Panc1 (cell line): ENCODE measurements at places on chromosomes 1 and 21. TPM values are rescaled to one million over a fixed set of nuclear protein-coding genes. Genes with fewer than 3 reads are reported as not detected.

DNA sequence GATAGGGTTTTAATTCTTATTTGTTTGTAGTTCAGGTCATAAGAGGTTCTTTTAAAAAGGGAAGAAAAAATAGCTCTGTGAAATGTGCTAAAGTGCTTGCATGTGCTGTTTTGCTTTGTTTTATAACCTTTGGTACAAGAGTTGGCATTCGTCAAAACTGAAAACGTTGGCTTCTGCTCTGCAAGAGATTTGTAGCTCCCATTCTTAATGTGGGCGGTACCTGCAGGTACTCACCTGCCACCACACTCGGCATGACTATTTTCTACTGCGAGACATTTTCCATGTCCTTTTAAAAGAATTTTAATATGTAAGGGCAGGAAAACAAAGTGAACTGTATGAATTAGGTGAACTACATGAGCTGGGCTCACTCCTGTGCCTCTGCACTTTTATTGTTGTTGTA lies 92.6 kb downstream of the ADARB1 start:
- no peak overlapping the region for H3K27ac ChIP-seq
- H3K36me3 ChIP-seq: no peaks in the 10 kb centered on the region
- no peaks in the 10 kb centered on the region for H3K4me1 ChIP-seq
- no peaks in the 10 kb centered on the region for H3K27me3 ChIP-seq
- DNase-seq: no peak

Gene PGLYRP3
- not detected for total RNA-seq

Gene GTF2B
- total RNA-seq: 27.0 TPM

DNA sequence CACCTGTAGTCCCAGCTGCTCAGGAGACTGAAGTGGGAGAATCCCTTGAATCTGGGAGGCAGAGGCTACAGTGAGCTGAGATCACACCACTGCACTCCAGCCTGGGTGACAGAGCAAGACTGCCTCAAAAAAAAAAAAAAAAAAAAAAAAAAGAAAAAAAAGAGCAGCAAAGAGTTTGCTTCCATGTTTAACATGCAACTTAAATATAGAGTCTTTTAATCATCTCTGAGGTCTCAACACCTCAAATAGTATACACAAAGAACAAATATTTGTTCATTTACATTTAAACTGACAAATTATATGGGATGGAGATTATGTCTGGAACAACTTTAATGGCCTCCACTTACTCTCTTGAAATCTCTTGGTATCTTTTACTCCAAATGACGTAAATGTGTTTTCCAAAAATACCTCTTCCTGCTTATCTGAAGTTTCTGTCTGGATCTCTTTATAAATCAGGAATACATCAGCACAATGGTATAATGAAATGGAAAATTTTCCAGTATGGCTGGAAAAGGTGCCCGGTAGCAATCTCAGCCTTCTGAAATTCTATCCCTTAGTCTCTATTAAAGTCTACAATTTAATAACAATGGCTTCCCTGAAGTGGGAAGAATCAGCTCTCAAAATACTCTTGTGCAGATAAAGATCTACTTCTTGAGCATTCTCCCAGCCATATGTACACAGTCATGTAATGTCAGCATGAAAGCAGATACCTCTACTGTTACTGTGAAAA lies 258.5 kb downstream of the OMA1 start:
- no peaks in the 10 kb centered on the region for H3K36me3 ChIP-seq
- H3K4me1 ChIP-seq: no peaks in the 10 kb centered on the region
- no peak overlapping the region for H3K4me3 ChIP-seq
- H3K27ac ChIP-seq: no peak overlapping the region
- DNase-seq: no peak

DNA sequence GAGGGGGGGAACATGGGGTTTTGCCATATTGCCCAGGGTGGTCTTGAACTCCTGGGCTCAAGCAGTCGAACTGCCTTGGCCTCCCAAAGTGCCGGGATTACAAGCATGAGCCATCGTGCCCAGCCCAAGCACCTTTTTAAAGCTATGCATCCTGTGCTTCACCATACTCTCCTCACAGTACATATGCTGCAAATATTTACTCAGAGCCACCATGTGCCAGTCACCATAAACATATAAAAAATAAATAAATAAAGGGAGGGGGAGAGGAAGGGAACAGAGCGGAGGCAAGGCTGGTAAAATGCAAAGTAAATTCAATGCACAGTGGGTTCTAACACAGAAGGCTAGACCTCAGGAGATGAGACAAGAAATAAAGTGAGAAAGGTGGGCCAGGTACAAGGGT lies 64.7 kb downstream of the CAPZB start:
- no peak overlapping the region for H3K4me3 ChIP-seq
- H3K27me3 ChIP-seq: no peaks in the 10 kb centered on the region
- no peak for DNase-seq
- H3K27ac ChIP-seq: peak overlapping the region; percentile 54; the same call in 1 of the 2 replicates
- H3K4me1 ChIP-seq: peaks cover 33% of the 10 kb centered on the region
- H3K36me3 ChIP-seq: peaks cover 4% of the 10 kb centered on the region; the same call in 1 of the 2 replicates

- DNase-seq: no peak
- H3K4me1 ChIP-seq: peaks cover 11% of the 10 kb centered on the region
- H3K27me3 ChIP-seq: no peaks in the 10 kb centered on the region
- peak overlapping the region; percentile 70; the same call in 1 of the 2 replicates for H3K27ac ChIP-seq
- H3K36me3 ChIP-seq: no peaks in the 10 kb centered on the region
These were observed 48.9 kb upstream of the GADD45A start for GRCh38 chr1:67636146-67636545.

GRCh38 chr1:102693345-102693744 lies 415.0 kb downstream of the COL11A1 start:
- H3K27ac ChIP-seq: no peak overlapping the region
- H3K36me3 ChIP-seq: no peaks in the 10 kb centered on the region
- H3K27me3 ChIP-seq: no peaks in the 10 kb centered on the region
- DNase-seq: no peak
- H3K4me1 ChIP-seq: no peaks in the 10 kb centered on the region

Gene PITHD1
- total RNA-seq: 48.9 TPM

DNA sequence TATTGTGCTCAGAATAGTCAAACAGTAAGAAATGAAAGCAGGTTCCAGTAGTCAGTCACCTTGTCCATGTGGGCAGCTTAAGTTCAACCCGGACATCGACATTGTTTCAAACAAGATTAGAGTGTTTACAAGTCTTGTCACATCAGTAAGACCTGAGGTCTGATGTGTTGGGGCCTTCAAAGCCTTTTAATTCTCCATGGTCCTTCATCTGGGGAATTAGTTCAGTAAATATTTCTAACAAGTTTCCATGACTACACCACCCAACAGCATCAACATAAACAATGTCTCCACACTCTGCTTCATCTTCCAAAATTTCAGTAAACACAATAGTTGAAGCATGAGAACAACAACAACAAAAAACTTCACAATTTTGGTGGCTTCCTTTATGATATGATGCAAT lies 15.1 kb upstream of the ADORA1 start:
- H3K27ac ChIP-seq: no peak overlapping the region
- H3K36me3 ChIP-seq: no peaks in the 10 kb centered on the region
- no peak for DNase-seq
- H3K4me1 ChIP-seq: no peaks in the 10 kb centered on the region

GRCh38 chr1:19043579-19044443 lies 87.3 kb upstream of the IFFO2 start:
- no peak for DNase-seq
- no peaks in the 10 kb centered on the region for H3K27me3 ChIP-seq
- H3K36me3 ChIP-seq: no peaks in the 10 kb centered on the region
- H3K27ac ChIP-seq: no peak overlapping the region
- H3K4me1 ChIP-seq: no peaks in the 10 kb centered on the region; the same call in 1 of the 2 replicates

Gene ZNF683
- not detected for total RNA-seq

Gene PLEKHA6
- 5.5 TPM for total RNA-seq

DNA sequence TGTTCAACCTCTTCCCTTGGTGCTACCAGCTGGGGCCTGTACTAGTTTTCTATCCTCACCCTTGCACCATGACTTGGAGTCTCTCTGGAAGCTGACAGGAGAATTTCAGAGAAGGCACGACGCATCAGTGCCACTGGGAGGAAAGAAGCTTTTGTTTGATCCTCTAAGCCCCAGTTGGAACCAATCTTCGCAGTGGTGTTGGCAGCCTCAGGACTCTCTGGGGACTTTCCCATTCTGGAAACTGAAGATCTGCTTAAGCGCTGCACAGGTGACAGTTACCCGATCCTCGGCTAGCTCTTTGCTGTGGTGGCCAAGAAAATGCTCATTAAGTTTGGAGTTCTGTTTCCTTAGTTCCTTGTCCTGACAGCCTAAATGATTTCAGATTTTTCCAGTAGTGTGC lies 222.3 kb downstream of the RHOU start:
- no peak overlapping the region for H3K4me3 ChIP-seq
- DNase-seq: no peak
- H3K36me3 ChIP-seq: no peaks in the 10 kb centered on the region
- H3K4me1 ChIP-seq: no peaks in the 10 kb centered on the region

DNA sequence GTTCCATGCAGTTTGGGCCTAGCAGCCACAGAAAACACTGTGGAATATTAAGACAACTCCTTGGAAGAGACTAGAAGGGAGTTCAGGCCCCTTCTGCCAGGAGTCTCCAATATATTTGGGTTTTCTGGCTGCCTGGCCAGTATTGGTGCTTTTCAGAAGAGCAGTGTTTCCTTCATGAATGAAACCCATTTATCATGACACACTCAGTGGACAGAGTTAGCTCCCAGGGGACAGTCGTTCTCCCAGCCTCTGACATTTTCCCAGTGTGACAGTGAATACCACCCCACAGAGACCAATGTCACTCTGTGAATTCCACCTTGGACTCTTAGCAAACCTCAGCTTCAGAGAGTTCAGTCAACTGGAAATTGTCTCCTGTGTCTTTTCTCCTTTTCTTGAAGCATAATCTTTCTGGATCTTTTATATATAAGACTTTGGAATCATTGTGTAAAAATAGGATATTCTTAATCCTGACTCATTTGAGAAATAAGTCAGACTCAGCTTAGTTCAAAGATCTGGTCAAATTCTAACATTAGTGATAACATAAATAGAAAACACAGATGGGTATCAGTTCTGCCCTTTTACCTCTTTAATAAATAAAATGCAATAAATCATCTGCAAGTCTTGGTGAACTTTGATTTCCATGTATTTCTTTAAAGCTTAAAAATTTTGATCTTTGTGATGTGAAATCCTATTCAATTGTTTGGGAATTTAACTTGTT lies 40.4 kb downstream of the GNG12 start:
- no peaks in the 10 kb centered on the region for H3K27me3 ChIP-seq
- H3K36me3 ChIP-seq: no peaks in the 10 kb centered on the region
- peak overlapping the region; percentile 10; the same call in 1 of the 2 replicates for H3K27ac ChIP-seq

Gene RBM34
- total RNA-seq: 104 TPM

GRCh38 chr1:231850786-231851185 lies 224.2 kb downstream of the DISC1 start:
- no peaks in the 10 kb centered on the region for H3K4me1 ChIP-seq
- no peak overlapping the region for H3K27ac ChIP-seq
- no peak for DNase-seq

Gene XPR1
- total RNA-seq: 36.1 TPM

Gene KRTAP19-3
- total RNA-seq: not detected

DNA sequence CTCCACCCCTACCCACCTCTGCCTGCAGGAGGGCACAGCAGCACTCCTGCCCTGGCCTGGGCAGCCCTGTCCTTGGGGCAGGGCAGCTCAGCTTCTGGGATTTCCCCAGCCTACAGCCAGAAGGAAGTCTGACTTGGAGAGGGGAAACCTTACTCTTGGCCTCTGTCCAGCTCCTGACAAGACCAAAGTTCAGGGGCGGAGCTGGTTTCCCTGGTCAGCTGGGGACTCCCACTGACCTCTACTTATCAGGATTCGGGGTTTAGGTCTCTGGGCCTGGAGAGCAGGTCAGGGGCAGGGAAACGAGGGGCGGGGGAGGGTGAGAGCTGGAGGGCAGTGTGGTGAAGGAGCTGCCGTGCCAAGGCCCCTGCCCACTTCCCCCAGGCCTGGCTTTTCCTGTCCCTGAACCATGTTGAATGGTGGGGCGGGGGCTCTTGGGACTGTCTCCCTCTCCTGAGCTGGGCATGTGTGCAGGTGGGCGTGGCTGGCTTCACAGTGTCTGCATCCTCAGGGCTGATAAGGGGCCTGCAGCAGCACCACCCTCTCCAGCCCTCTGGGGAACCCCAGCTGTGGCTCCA lies 16.8 kb upstream of the ETV3 start:
- DNase-seq: no peak
- no peak overlapping the region for H3K27ac ChIP-seq
- no peaks in the 10 kb centered on the region; the same call in none of the 2 replicates for H3K4me1 ChIP-seq
- no peaks in the 10 kb centered on the region for H3K36me3 ChIP-seq
- 0 out of 2 replicates have a peak, but pooled peaks cover 4% of the 10 kb centered on the region for H3K27me3 ChIP-seq

GRCh38 chr1:214641214-214641895 lies 38.4 kb downstream of the CENPF start:
- H3K4me1 ChIP-seq: no peaks in the 10 kb centered on the region
- H3K27ac ChIP-seq: no peak overlapping the region
- DNase-seq: no peak
- H3K36me3 ChIP-seq: peaks cover 90% of the 10 kb centered on the region

Gene PRDM16
- total RNA-seq: 22.3 TPM

DNA sequence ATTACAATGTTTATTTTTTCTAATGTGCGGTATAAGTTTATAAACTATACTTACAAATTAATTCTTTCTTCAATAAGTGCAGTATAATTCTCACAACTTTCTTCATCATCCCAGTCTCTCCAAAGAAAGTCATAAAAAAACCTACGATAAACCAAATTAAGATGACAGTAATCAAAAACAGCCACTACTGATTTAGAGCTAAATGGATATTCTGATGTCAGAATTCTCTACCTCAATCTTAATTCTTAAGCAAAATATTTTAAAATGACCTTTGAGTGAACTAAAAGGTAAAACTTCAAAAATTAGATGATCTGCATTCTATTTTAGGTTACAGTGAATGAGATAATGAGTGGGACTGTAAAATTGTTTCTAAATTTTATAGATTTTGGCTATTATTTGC lies 13.6 kb downstream of the SHCBP1L start:
- H3K27me3 ChIP-seq: 0 out of 2 replicates have a peak, but pooled peaks cover 4% of the 10 kb centered on the region
- H3K27ac ChIP-seq: no peak overlapping the region
- H3K4me3 ChIP-seq: no peak overlapping the region
- no peaks in the 10 kb centered on the region for H3K36me3 ChIP-seq
- H3K4me1 ChIP-seq: no peaks in the 10 kb centered on the region

DNA sequence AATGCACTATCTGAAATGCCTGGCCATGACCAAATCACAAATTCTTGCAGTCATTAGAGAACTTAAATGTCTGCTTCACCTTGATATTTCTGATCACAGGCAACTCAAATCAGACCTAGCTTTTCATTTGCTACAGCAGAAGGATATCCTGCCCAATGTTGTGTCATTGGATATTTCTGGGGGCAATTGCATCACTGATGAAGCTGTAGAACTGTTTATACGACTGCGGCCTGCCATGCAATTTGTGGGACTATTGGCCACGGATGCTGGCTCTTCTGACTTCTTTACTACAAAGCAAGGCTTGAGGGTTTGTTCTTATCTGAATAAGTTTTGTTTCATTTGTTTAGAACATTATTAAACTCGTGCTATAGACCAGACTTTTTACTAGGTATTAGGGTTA lies 14.9 kb downstream of the ZYG11A start:
- H3K4me1 ChIP-seq: no peaks in the 10 kb centered on the region
- H3K27ac ChIP-seq: no peak overlapping the region
- no peak for DNase-seq
- H3K36me3 ChIP-seq: no peaks in the 10 kb centered on the region
- H3K27me3 ChIP-seq: no peaks in the 10 kb centered on the region

- no peaks in the 10 kb centered on the region for H3K27me3 ChIP-seq
- H3K27ac ChIP-seq: no peak overlapping the region
- no peaks in the 10 kb centered on the region for H3K4me1 ChIP-seq
- H3K36me3 ChIP-seq: no peaks in the 10 kb centered on the region
- no peak for DNase-seq
These were observed 43.7 kb downstream of the HLX start for GRCh38 chr1:220922951-220923350.

Gene KDM1A
- 120 TPM for total RNA-seq

GRCh38 chr1:85373378-85373708 lies 91.6 kb downstream of the DDAH1 start:
- peak overlapping the region; percentile 44 for H3K27ac ChIP-seq
- no peak overlapping the region for H3K4me3 ChIP-seq
- DNase-seq: no peak
- H3K36me3 ChIP-seq: no peaks in the 10 kb centered on the region
- H3K27me3 ChIP-seq: no peaks in the 10 kb centered on the region

Gene NUAK2
- 17.4 TPM for total RNA-seq
